Upper lobe of left lung (tissue), 6 donors: ENCODE measurements at places on chromosomes 2 and 18. TPM values are rescaled to one million over a fixed set of nuclear protein-coding genes. Genes with fewer than 3 reads are reported as not detected.

UGT1A8 gene
- total RNA-seq, result not detected

LYPD6 gene
- total RNA-seq, result 0.89 TPM

INHA gene
- 7.3 TPM for total RNA-seq

LHCGR gene
- 0.72 TPM for total RNA-seq

GPR45 gene
- not detected for total RNA-seq

CRYGD gene
- not detected for total RNA-seq

DNA sequence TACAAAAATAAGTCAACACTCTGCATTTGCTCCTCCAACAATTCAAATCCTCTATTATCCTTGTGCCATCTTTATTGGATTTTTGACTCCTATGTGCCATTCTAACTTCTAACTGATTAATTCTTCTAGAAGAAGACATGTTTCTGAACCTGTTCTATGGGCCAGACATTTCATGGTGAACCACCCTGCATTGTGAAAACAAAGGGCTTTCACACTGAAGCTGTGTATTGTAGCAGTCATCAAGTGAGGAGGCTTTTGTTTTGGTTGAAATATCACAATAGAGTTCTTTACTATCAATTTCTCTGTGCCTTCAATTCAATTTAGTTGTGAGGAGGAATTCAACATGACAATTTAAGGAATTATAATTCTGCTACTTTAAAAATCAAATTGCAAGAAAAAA lies 357.9 kb downstream of the PLCL1 start:
- H3K27me3 ChIP-seq, result no peaks in the 10 kb centered on the region
- H3K36me3 ChIP-seq, result no peaks in the 10 kb centered on the region
- H3K4me3 ChIP-seq, result no peak overlapping the region

DNA sequence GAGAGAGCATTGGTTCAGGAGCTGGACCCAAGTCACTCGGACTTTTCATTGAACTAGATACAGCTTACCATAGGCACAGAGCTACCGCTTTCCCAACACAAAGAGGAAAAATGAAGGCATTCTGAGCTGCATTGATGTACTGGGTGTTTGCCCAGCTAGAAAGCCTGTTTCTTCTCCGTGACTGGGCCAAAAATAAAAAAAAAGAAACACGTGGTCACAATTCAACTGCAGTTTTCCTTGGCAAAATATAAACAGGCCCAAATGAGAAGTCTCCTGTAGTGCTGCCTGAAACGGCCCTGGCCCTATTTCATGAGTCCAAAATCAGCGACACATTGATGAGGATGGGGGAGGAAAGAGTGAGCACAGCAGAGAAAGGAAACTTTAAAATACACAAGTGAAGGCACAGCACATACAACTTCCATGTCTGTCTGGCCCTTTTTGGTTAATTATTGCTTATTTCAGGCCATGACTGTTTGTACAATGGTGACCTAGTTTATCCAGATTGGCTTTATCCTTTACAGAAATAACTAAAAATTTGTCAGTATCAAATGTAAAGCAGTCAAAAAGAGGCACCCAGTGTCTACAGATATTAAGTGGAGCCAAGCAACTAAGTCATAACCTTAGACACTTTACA lies 179.7 kb downstream of the ICOS start:
- H3K27ac ChIP-seq, result no peak overlapping the region
- H3K4me1 ChIP-seq, result no peaks in the 10 kb centered on the region
- no peak for DNase-seq
- H3K27me3 ChIP-seq, result no peaks in the 10 kb centered on the region

DNA sequence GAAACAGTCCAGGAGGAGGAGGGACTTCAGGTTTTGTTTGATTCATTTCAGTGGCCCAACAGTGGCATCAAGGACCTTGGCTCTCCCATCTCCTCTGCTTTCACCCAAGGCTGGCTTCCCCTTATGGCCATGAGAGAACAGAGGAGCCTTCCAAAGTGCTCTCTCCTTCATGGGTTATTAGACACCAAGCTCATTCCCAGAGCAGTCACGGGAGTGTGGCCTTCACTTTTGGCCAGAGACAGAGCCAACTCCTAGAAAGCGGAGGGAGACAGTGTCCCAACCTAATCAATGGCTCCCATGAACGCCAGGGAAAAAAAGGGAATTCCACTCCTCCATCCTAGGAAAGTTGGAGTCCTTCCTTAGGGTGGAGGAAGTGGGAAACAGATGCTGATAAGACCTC lies 871 bp upstream of the DUSP28 start:
- H3K36me3 ChIP-seq, result no peaks in the 10 kb centered on the region
- H3K27ac ChIP-seq, result no peak overlapping the region
- H3K4me1 ChIP-seq, result peaks cover 74% of the 10 kb centered on the region

- H3K4me3 ChIP-seq, result no peak overlapping the region
- no peaks in the 10 kb centered on the region for H3K27me3 ChIP-seq
- H3K4me1 ChIP-seq, result no peaks in the 10 kb centered on the region
Measured at GRCh38 chr2:40299781-40300180, 152.1 kb downstream of the SLC8A1 start.

DNA sequence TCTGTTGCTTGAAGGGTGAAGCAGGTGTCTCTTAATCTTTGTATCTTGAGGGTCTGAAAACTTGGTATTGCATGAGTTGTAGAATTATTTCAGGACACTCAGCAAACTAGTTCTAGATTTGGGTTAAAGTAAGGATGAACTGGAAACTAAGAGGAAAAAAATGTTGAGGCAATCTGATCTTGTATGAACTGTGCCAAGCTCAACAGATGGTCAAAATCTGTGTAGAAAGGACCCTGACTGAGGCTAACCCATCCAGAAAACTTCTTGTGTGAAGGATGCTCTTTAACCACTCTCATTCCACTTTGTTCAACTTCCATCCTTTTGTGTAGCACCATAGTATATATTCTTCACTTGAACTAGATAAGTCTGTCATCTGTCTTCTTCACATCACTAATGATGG lies 861.7 kb downstream of the SLC4A3 start:
- no peak overlapping the region for H3K4me3 ChIP-seq
- no peak for DNase-seq
- no peaks in the 10 kb centered on the region for H3K36me3 ChIP-seq

- H3K4me1 ChIP-seq, result peaks cover 4% of the 10 kb centered on the region
- DNase-seq, result peak; percentile 14
- H3K4me3 ChIP-seq, result no peak overlapping the region
- H3K27me3 ChIP-seq, result no peaks in the 10 kb centered on the region
Measured at GRCh38 chr18:76385681-76385975, 109.4 kb downstream of the ZNF516 start.

DNA sequence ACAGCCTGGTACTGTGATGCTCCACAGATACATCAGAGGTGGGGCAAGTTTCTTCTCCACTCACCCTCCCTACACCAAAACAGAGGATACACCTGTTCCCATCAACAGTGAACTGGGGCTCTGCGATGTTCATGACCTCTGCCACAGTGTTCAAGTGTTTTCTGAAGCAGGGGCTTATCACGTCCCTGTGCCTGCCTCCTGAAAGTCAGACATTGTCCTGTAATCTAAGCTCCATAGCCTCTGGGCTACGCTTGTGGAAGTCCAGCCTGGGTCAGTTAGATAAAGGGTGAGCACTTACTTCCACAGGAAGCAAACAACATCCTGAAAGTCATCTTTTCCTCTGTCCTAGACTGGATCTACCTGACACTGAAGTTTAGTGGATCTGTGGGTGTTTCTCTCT lies 20.2 kb upstream of the MRO start:
- DNase-seq, result no peak
- no peaks in the 10 kb centered on the region for H3K36me3 ChIP-seq
- no peak overlapping the region for H3K27ac ChIP-seq
- H3K27me3 ChIP-seq, result no peaks in the 10 kb centered on the region
